ENCODE measurements at places on chromosomes 6 and 20.

DNA sequence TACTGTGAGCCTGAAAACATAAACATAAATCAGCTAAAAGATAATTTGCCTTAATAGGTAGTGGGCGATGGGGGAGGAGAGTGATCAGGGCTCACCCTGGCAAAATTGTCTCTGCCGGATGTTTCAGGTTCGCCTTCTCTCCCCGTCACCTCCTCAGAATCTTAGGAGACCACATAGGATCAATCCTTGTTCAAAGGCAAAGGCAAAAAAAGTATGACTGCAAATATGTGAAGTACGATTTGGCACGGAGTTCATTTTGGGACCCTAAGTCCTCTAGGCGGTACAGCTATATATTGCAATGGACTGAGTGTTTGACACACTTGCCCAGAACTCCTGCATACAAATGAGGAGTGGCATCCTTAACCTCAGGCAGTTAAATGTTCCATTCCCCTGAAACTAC lies 649.2 kb upstream of the FLRT3 start:
- DNase-seq = no peak

DNA sequence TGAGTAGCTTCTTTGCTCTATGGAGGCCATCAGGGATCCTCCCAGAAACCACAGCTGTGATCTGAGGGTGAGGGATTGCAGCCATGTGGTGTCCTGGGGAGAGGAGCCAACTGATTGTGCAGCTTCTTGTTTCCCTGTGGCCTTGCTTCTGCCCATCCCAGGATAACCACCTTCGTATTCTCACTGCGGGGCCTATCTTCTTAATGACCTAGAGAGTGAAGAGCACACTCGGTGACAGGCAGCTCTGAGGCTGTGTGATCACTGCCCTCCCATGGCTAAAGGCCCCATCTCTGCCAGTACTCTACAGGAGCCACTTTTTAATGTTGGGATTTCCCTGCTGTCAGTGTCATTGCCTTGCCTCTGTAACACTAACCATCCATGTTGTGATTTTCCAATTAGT lies 5.3 kb upstream of the RAET1L start:
- no peak for DNase-seq

- no peak for DNase-seq
These were observed 53.4 kb downstream of the LYRM2 start for GRCh38 chr6:89585154-89585553.

GRCh38 chr6:113884011-113884410 lies 26.9 kb downstream of the MARCKS start:
- no peak for DNase-seq

- DNase-seq = no peak
These were observed 79.8 kb downstream of the NFATC2 start for GRCh38 chr20:51462566-51463276.

DNA sequence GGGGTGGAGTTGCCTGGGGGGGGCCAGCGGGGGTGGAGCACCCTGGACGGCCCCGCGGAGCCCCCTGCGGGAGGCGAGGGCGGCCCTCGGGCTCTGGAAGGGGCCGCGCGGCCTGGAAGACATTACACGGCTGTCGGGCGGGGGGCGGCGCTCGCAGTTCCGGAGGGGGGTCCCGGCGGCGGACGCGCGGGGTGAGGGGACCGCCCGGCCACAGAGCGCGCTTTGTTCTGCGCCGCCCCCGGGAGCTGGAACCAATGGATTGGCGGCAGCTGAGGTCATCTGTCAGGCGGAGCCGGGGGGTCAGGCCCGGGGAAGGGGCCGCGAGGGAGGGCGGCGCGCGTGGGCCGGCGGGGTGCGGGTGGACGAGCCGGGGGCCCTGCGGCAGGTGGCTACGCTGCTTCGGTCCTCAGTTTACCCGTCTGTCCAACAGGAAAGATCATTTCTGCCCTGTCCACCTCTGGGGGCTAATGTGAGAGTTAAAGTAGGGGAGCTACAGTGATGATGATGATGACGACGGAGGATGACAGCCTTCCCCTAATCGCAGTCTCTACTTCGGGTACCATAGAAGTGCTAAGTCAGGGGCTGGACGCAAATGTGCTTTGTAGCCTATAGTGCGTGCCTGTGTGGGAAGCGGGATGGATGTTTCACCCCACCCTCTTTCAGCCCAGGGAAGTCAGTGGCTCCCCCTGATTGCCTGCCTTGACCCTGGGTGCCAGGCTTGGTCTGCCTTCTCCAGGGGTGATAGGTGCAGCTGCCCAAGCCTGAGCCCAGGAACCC lies 10.4 kb downstream of the SRXN1 start:
- DNase-seq = no peak

DNA sequence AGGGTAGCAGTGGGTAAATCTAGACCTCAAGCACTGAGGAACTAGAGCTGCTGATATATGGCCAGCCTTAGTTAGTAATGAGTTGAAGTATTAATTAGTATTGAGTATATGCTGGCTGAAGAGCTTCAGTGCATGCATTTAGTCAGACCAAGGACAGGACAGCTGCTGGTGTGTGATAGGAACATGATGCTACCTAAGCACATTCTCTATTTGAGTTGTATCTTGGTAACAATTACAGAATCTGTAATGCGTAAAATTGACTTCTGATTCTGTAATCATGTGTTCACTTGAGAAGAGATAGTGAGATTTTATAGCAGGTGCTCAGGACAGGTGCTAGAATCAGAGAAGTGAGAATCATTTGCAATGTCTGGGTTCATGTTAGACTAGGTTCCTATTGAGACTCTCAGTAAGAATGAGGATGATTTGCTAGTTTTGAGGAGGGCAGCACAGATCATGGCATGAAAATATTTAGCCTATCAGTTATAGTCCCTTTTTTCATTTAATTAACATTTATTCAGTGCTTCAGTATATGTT lies 369.4 kb upstream of the HS3ST5 start:
- DNase-seq = no peak

- no peak for DNase-seq
These were observed 653 bp downstream of the LMBRD1 start for GRCh38 chr6:69796073-69796641.

DNA sequence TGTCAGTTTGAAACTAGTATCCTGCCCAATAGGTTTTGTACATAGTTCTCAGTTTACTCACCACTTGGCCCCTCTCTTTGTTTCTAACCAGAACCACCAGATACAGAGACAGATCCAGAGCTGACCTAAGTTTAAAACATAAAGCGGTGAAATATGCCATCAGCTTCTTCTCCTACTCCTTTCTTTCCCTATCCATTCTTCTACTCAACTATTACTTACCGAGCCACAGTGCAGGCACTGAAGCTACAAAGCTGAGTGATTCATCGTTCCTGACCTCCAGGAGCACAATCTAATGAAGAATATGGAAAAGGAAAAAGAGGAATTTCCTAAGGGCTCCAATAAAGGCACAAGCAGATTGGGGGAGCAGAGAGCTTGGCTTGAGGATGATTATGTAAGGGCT lies 286.0 kb downstream of the FOXC1 start:
- no peak for DNase-seq

GRCh38 chr20:36974660-36975059 lies 23.2 kb upstream of the SAMHD1 start:
- DNase-seq = no peak

DNA sequence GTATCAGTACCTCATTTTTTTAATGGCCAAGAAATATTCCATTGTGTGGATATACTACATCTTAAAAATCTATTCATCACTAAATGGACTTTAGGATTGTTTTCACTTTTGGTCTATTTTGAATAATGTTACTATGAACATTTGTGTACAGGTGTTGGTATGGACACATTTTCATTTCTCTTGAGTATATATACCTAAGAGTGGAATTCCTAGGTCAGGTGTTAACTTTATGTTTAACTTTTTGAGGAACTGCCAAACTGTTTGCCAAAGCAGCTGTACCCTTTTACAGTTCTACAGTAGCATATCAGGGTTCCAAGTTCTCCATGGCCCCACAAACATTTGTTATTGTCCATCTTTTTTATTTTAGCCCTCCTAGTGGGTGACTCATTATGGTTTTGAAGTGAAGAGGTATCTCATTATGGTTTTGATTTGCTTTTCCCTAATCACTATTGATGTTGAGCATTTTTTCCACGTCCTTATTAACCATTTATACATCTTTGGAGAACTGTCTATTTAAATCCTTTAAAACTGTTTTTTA lies 28.2 kb downstream of the DSTN start:
- DNase-seq = no peak

GRCh38 chr6:134828641-134829040 lies 121.3 kb downstream of the ALDH8A1 start:
- DNase-seq = no peak

- DNase-seq = no peak
These were observed at the start of gene STMND1 for GRCh38 chr6:17101422-17102257. Gene STMND1, plus strand, starts transcription at chr6:17102050. Its CDS starts 208 bp downstream, at chr6:17102258.

GRCh38 chr6:24743265-24743943 lies 24.4 kb upstream of the C6orf62 start:
- DNase-seq = peak; percentile 70

DNA sequence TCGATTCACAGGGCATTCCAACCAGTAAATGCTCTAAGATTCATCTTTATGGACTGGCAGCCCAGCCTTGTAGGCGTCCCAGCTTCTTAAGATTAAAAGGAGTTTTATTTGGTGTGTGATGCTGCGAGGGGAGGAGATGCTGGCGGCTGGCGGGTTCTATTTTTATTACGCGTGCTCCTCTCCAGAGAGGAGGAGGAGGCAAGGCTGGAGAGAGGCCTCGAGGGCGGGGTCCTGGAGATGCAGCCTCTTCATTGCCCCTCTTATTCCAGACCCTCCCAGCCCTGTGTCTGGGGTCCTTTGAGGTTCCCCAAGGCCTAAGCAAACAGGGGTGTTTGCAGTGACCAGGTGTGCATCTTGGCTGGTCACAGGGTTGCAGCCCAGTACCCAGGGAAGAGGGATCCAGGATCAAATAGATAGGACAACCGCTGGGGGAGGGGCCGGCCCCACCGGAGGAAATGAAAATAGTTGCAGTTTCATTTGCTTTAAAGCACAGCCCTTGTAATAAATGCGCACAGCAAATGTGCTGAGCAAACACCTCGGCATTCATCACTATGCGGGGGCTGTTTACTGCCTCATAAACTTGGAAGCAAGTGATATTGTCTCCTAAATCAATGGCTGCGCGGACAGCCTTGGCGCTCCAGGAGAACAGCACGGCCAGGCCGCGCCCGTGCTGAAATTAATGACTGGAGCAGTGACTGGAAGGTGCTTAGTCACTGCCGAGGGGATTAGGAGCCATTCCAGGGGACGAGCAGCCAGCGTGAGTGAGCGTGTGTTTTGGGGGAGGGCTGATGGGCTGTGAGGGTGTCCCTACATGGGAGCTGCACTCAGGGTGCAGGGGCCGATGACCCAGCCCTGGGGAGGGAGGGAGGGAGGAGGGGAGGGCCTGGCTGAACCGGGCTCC lies 83.0 kb downstream of the TMEM242 start:
- DNase-seq = peak; percentile 7

DNA sequence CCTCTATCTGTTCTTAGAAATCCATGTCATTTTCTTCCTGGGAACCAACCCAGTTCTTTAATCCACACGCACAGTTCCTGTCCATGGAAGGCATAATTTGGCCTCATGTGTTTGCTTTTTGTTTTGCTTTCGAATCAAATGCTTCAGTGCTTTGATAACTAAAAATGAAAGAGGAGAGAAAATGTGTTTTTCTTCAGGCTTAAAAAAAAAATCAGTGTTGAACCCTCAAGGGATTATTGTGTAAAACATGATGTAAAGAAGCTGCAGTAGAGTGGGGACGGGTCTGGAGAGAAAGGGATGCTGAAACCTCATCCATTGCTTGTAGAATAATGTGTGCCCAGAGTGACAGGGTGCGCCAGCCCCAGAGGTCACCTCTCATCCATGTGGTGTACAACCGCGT lies 197.5 kb upstream of the JARID2 start:
- DNase-seq = no peak

GRCh38 chr6:3406362-3406821 lies 50.5 kb downstream of the SLC22A23 start:
- no peak for DNase-seq
